ENCODE measurements at places on chromosomes 11 and 22.

DNA sequence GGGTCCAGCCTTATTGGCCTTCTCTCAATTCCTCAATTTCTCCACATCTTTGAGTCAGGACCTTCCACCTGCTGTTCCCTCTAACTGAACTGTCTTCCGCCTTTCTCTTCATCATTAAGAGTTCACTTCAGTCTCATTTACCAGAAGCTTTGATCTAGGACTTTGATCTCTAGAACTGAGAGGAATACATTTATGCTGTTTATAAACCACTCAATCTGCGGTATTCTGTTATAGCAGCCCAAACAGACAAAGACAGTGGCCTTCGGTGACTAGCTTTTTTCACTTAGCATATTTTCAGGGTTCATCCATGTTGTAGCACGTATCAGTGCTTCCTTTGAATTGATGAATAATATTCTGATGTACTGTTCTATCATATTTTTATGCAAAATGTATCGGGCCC, 10.5 kb downstream of the CLPB start:
- DNase-seq = no peak

DNA sequence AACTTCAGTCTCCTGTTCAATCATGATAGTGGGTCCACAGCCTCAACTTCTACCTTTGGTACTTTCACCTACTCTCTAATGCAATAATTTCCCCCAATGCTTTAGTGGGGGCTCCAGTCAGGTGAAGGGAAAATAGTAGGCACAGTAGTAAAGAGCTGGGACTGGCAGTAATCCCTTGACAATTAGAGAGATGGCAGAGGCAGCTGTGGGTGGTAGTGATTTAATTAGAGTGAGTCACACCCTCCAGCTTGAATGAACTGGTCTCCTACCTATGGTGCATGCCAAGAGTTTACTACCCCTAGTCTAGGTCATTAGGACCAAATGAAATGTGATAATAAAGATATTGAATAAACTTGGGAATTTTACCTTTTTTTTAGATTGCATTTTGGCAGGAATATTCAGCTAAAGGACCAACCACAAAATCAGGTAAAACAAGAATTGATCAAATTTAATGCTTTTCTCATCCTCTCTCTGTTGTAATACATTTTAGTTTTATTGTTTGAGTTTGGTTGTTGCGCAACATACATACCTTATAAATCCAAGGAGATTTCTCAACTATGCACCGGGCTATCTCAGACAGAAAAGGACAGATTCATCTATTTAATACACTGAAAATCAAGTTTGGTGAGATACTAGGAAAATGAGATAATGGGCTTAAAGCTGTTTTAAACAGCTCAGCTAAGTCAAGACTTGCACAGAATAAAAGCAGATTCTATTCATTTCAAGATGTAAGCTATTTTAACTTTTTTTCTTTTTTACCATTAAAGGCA, 9.0 kb downstream of the PRRG4 start:
- DNase-seq = no peak

- DNase-seq = no peak
Observed at GRCh38 chr22:24155627-24156140, 25.6 kb upstream of the SUSD2 start.

DNA sequence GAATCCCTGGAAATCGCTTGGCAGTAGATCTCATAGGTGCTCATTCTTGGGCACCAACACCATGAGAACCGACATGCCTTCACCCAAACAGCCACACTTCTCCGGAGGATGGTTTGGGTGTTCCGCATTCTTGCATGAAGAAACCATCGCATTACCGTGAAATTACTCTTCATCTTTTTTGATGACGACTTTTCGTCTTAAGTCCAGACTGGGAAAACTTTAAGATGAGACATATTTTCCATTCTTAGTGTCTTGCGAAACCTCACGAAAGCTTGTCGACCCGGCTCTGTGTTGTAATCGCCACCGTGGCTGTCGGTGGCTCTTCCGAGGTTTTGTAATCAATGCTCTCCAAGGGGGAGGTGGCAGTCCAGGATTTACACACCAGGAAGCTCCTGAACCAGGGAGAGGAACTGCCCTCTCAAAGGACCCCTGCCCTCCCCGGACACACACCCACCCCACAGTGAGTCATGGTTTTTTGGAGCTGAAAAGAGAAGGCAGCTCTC, 1.7 kb downstream of the TOM1 start:
- DNase-seq = no peak

DNA sequence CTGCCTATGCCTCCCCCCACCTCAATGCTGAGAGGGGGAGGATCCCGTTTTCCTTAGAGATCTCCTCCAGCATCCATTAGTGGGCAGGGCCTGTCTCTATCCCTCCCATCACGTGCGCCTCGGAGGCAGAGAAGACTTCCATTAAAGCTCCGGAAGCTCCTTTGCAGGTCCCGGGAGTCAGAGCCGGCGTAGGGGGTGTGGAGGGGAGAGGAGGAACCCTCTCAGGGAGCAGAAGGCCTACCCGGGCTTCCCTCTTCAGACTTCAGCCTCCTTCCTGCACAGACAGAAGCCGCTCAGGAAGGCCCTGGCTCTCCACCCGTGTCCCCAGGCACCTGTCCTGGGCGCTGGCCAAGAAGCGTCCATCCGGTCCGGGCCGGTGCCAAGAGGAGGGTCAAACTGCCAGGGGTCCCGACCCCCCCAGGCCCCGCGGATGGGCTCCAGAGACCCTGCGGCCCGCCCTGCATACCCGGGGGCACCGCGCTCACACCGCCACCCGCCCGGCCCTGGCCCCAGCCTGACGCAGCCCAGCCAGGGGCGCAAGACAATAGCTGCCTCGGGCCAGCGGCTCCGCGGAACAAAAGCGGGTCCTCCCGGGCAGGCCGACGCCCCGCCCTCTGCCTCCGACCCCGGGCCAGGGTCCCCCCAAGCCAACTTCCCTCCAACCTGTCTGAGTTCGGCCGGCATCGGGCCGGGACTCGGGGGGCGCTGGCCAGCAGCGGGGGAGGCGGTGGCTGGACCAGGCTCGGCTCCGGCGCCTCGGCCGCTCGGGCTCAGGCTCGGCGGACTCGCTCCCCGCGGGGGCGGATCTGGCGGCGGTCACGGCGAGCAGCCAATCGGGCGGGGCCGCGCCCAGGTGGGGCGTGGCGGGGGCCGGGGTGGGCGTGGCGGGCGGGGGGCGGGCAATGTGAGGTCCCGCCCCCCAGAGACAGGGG, 29.9 kb downstream of the ARVCF start:
- DNase-seq = peak; percentile 35

- DNase-seq = no peak
Observed at GRCh38 chr11:34644669-34645406, 23.9 kb downstream of the EHF start.

GRCh38 chr11:61602775-61603569, 22.1 kb upstream of the SYT7 start:
- DNase-seq = no peak

GRCh38 chr22:17633217-17633997, 4.9 kb upstream of the ATP6V1E1 start:
- no peak for DNase-seq

- no peak for DNase-seq
Observed at GRCh38 chr11:114276077-114276476, 20.1 kb upstream of the NNMT start.

DNA sequence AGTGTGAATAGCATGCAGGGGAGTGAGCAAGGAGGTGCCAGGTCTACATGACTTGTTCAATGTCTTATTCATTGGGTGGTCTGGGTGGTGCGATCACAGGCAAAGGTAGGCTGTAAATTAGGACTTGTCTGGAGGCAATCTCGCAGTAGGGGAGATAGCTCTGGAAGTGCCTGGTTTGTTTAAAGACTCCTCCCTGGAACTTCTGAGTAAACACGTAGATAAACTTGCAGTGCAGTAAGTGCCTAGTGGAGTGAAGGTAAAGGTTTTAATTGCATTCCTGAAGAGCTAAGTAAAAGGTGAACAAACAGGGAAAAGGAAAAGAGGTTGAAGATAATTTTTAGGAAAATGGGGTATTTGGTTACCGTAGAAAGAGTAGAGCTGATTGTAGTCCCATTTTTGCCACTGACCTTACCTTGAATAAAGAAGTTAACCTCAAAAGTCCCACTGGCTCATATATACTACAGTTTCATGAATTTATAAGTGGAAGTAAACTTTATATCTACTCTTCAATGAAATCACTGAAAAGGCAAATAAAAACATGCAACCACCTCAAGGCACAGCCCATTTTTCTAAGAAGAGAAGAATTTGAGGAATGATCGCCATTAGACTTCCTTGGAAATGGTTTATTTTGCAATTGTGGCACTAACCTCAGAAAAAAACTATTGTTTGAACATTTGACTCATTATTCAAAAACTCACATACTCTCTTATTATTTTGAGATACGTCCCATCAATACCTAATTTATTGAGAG, 44.3 kb downstream of the AASDHPPT start:
- DNase-seq = no peak

DNA sequence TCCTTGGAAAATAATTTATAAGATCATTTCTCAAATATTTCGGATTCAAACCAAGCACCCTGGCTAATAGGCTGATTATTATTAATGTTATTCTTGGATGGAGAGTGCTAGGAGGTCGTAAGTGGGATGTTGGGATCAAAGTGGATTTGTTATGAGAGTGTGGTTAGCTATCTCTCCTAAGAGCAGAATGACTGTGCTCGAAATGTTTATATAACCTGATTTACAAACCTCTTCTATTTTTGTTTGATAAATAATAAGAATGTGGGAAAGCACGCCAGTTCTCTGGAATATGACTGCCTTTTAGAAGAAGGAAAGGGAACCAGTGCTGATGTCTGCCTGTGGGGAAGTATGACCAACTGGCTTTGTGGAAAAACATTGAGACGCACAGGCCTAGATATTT, 527.5 kb downstream of the NTM start:
- DNase-seq = no peak

DNA sequence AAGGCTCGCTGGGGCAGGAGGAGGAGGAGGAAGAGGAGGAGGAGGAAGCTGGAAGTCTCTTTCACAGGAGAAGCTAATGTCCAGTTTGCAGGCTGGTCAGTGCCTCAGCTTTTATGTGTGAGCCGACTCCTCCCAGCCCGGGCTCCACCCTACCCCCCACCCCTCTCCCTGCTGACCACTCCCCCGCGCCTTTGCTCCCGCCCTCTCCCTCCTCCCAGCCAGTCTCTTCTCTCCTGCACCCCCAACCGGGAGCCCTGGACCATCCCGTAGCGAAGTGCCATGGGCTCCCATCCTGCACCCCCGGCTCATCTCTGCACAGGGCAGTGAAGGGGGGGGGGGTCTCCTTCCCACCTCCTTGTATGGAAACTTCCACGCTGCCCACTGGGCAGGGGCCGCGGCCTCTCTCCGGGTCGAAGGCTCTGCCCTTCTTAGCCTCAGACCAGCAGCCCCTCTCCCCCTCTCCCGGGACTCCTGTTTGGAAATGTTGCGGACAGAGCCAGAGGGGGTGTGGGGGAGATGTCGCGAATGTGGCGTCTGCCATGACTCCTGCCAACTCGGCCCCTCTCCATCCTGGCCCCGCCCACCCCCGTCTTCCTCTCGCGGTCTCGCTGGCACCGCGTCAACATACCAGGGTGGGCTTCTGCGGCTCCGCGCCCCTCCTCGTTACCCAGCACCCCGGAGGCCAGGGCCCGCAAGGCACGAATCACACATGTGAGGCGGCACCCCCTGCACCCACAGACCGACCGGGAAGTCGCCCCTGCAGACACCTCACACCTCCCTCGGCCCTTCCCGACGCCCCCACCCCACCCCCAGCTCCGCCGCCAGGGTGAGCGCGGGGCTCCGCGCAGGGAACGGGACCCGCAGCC, 1.8 kb downstream of the IGF2 start:
- DNase-seq = no peak

GRCh38 chr11:27535103-27535502, 28.5 kb upstream of the LIN7C start:
- DNase-seq = no peak

DNA sequence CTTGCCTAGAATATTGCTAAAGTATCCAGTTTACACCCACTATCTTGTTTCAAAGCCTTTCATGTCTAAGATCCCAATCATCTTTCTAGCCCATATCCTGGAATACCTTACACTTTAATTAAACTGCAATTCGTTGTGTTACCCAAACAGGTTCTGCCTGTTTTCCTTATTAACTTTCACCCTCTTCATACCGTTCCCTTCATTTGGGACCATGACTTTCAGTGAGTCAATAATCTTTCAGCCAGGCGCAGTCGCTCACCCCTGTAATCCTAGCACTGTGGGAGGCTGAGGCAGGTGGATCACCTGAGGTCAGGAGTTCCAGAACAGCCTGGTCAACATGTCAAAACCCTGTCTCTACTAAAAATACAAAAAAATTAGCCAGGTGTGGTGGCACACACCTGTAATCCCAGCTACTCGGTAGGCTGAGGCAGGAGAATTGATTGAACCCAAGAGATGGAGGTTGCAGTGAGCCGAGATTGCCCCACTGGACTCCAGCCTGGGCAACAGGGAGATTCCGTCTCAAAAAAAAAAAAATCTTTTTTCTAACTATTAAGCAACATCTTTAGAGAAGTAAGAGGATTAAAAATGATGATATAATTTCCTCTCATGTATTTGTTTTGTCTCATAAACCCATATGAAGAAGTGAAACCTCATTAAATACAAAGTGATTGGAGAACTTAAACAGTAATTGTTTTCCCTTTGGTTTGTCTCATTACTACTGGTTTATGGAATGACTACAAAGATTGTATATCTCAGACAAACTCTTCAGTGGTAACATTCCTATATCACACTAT, 20.7 kb downstream of the DMC1 start:
- DNase-seq = no peak

DNA sequence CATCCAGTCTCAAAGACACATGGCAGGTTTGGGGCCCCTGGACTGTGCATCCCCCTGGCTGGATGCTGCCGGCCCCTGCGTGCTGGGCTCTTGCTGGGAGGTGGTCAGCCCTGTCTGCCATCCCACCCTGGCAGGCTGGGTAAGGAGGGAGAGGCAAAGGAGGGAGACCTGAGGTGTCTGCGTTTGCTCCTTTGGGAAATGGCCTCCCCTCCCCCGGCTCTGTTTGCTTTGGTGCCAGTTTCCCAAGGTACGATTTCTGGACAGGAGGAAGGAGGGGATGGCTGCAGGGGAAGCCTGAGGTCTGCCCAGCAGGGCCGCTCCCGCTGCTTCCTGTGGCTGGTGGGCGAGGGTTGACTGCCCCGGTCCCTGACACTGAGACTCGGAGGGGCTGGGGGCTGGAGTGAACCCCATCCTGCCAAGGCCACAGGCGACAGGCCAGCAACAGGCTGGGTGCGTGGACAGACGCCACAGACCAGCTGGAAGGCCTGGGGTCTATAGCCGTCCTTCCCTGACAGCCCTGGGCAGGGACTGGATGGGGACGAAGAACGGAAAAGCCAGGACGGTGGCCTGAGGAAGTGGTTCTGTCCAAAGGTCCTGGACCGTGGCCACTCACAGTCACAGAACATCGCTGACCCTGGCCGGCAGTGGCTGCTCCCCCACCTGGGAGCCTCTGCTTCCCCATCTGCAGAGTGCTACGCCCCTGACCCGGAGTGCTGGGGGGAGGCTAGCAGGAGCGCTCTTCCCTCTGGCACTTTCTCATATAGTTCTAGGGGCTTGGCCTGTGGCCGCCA, 38.0 kb downstream of the OSBPL5 start:
- DNase-seq = no peak

GRCh38 chr22:20761536-20761935, 12.4 kb upstream of the SERPIND1 start:
- no peak for DNase-seq

Measured in stimulated activated CD8-positive, alpha-beta memory T cell treated with anti-CD3 and anti-CD28 coated beads, Interleukin-7, amount 100 ng/mL, for 1 hour (primary cell).